Umbilical cord (tissue), 2 donors: ENCODE measurements at places on chromosomes 4 and X. TPM values are rescaled to one million over a fixed set of nuclear protein-coding genes. Genes with fewer than 3 reads are reported as not detected.

Gene SLC4A4
- total RNA-seq, result 4.3 TPM

Gene LUZP4
- 5.1 TPM for total RNA-seq

Gene TLR10
- 2.9 TPM for total RNA-seq

Gene CLNK
- 2.4 TPM for total RNA-seq

Gene PLAC1
- total RNA-seq, result 8.4 TPM

Gene CENPI
- 9.6 TPM for total RNA-seq

Gene MTMR8
- total RNA-seq, result 2.6 TPM

Gene TENT5D
- total RNA-seq, result 0.48 TPM

Gene HMGN5
- 6.7 TPM for total RNA-seq

Gene HPGD
- total RNA-seq, result 38.8 TPM

Gene NR3C2
- 4.3 TPM for total RNA-seq

- no peak for DNase-seq
Measured at GRCh38 chrX:30151964-30152363, 63.4 kb upstream of the MAGEB2 start.

GRCh38 chr4:183588169-183588675 is 70.8 kb downstream of the RWDD4 start:
- peak; percentile 89 for DNase-seq

- no peak for DNase-seq
Measured at GRCh38 chr4:77861495-77861894, 1.1 kb upstream of the MRPL1 start.

DNA sequence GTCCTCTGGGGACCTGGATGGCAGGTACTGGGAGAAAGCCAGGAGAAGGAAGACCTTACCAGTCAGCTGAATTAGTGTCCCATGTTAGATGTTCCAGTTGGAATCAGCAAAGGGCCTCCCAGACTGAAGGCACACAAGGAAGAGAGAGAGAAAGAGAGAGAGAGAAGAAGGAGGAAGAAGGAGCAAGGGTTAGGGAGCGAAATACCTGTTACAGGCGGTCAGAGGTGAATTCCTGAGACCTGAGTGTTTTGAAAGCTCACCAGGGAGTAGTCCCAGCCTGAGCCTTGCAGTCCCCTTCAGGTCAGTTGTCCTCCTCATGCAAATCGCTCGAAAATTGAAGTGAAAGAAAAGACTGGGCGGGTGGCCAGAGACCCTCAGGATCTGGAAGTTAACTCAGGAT is 60.3 kb downstream of the USP11 start:
- no peak for DNase-seq

DNA sequence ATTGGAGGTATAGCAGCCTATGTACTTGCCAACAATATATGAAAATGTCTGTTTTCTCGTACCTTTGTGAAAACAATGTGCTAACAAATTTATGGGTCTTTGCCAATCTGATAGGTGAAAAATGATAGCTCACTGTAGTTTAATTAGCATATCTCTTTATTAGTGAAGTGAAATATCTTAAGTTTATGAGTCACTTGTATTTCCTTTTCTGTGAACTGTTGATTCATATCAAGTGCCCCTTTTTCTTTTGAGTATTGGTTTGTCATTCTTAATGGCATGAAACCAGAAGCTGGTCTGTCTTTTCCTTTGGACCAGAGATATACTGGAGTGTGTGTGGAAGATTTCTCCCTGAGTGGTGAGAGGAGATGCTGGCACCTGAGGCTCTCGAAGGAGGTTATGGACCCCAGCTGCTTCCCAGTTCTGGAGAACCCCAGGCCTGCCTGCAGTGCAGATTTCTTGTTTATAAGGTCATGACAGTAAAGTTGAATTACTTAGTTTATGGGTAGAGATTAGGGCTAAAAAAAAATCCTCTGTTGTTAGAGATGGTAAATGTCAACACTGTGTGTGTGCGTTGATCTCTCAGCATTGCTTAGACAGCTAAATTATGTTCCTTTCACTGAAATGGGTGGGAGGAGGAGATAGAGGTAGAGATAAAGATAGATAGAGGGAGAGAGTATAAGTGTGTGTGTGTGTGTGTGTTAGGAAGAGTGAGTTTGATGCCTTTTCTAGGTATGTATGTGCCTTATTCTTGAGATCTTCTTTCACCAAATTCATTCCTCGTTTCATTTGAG is 89.9 kb downstream of the REPS2 start:
- no peak for DNase-seq

GRCh38 chrX:25004485-25005032 is 11.2 kb downstream of the ARX start:
- DNase-seq, result no peak

- DNase-seq, result peak; percentile 93
Measured at GRCh38 chr4:10664408-10664807, 20.2 kb downstream of the CLNK start.

- peak; percentile 54 for DNase-seq
Measured at GRCh38 chrX:1397441-1398270, 5.7 kb upstream of the SLC25A6 start.

- DNase-seq, result no peak
Measured at GRCh38 chrX:15834827-15835595, 19.6 kb downstream of the AP1S2 start.

- no peak for DNase-seq
Measured at GRCh38 chr4:140353786-140354185, 19.7 kb upstream of the SCOC start.

- no peak for DNase-seq
Measured at GRCh38 chrX:2502668-2503519, 2.1 kb upstream of the DHRSX start.

DNA sequence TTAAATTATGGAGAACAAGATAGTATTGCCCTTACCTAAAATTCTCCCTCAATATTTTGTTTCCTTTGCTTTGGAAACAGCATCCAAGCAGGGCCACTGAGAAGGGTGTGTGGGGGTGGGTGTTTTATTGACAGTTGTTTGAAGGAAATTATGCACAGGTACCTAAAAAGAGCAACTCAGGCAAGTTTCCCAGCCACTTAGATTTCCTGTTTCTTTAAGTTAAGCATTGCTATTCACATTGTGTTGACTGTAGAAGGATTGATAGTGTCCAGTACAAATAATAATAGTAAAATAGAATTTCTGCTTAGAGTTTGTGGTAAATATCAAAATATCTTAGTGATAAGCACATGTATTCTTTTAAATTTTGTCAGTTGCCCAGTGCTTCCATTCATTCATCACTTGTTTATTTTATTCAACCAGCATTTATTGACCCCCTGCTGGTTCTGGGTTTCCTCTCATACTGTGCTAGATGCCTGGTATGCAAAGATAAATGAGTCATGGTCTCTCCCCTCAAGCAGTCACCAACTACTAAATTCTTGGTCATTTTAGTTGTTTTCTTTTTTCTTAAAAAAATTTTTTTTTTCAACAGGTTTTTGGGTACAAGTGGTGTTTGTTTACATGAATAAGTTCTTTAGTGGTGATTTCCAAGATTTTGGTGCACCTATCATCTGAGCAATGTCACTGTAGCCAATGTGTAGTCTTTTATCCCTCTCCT is 50.0 kb downstream of the GALNT7 start:
- DNase-seq, result no peak

DNA sequence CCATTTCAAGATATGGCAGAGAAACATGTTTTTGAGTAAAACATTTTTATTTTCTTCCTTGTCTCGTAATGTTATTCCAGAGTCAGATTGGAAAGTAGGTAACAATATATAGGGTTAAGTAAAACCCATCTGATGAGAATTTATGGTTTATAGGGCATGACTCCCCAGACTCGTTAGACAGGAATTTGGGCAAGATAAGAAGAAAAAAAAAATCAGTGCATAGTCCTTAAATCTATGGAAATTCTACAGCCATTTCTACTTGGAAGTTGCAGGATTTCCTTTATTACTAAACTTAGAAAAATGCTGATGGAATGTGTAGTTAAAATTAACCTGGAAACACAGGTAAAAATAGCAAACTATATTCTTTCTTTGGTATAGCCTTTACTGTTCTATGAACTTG is 366.1 kb upstream of the MAGEB16 start:
- DNase-seq, result no peak

- no peak for DNase-seq
Measured at GRCh38 chrX:20513185-20513584, 246.5 kb upstream of the RPS6KA3 start.

GRCh38 chr4:169024762-169025161 is 14.7 kb upstream of the CBR4 start:
- peak; percentile 50 for DNase-seq

GRCh38 chr4:112938461-112939058 is 110.9 kb upstream of the ANK2 start:
- peak; percentile 66 for DNase-seq

DNA sequence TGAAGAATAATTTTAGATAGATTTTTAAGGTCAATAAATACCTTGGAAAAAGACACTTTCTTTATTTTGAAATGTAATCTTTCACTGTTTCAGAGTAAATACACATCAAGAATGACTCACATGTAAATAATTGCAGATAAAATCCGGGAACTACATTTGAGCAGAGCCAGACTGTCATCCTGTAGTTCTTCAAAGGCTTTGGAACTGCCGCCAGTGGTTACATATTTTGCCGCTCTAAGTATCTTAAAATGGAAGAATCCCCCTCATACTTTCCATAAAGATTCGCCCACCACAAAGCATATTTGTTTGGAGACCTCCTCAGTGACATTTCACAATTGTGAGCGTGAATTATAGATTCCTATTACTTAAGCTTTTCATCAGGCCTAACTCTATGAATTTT is 607.8 kb upstream of the ZFP42 start:
- peak; percentile 85 for DNase-seq

DNA sequence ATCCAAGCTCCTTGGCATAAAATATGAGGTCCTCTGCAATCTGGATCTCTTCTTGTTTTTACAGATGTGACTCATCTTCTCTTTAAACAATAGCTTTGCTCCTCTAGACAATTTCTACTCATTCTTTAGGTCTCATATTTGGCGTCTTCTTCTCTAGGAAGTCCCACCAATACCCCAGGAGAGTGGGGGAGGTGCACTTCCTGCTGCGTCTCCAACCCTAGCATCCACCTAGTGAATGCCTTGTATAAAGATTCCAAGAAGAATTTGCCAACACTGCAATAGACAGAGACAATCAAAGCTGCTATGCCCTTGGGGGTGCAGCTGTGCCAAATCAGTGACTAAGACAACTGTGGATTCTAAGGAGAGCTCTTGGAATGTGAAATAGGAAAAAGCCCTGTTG is 45.7 kb upstream of the SLC10A7 start:
- DNase-seq, result no peak

- DNase-seq, result no peak
Measured at GRCh38 chr4:122775987-122776836, 43.7 kb downstream of the BBS12 start.

DNA sequence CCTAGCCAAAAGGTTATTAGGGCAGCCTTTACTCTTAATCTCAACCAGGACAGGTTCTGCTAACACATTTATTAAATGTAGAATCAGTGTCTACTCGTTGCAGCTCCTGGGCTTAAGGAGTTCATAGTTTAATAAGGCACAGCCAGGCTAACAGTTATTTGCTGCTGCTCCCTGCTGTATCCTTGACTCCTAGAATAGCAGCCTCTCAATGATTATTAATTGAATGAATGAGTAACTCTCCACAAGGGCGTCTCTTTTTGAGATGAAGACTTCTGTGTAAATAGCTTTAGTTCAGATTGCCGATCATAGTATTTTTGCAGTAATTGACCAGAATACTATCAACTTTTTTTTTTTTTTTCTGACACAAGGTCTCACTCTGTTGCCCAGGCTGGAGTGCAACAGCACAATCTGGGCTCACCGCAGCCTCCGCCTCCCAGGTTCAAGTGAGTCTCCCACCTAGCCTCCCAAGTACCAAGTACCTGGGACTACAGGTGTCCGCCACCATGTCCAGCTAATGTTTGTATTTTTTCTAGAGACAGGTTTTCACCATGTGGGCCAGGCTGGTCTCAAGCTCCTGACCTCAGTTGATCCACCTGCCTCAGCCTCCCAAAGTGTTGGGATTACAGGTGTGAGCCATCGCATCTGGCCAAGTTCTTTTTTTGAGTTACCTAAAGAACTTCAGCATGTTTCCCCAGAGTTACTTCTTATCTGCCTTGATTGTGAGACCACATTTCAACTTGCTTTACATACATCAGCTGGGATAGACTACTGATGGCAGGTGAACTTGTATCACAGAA is 2.9 kb downstream of the UGDH start:
- no peak for DNase-seq

DNA sequence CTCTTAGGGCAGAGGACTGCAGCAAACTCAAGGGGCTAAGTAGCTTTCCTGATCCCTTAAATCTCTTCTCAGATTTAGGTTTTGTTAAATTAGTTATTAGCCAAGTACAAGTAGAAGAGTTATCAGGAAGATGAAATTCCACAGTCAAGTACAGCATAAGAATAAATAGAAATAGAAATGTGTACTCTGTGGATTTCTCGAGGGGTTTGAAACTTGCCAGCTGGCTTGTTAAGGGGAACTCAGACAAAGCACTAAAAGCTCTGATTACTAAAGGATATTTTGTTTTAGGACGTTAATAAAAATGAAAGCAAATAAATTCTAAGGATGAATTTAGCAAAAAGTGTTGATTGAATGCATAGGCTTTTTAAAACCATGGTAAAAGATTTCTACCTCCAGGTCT is 654.6 kb downstream of the RAPGEF2 start:
- no peak for DNase-seq

- DNase-seq, result peak; percentile 22
Measured at GRCh38 chrX:7133050-7133440, 14.5 kb upstream of the STS start.

DNA sequence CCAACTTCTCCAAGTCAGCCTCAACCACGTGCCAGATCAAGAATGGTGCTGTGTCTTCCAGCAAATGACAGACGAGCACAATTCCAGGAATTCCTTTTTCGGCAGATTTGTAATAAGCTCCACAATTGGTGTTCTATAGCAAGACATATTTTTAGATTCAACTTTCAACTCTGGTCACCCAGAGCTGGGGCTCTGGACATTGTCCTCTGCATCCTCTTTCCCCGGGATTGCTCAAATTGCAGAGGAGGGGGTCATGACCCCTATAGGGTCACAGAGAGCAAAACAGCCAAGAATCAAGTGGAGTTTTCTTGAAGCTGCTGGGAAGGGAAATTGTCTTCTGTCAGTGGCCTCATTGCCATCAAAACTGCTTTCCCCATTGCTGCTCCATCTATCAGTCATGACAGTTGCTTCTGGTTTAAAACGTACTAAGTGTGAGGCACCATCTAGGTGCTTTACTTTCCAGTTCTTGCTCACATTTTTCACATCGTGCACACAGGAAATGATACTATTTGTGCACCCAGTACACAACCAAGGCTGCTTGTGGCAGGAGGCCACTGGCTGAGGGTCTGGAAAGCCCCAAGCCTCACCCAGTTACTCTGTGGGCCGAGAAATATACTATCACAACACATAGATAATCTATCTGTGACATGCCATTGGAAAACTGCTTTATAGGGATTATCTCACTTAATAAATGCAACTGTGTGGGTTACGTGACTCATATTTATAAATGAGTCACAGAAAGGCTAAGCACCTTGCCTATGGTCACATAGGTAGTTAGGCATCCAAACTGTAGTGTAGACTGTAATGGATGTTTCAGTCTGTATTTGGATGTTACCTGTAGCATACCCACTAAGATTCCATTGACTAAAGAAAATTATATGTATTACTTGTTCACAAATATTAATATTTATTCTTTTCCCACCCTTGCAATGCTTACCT is 91.7 kb upstream of the PHOX2B start:
- DNase-seq, result no peak

GRCh38 chr4:87103691-87104187 is 116.7 kb downstream of the KLHL8 start:
- DNase-seq, result peak; percentile 22
